ENCODE measurements at places on chromosomes 6 and 20.

DNA sequence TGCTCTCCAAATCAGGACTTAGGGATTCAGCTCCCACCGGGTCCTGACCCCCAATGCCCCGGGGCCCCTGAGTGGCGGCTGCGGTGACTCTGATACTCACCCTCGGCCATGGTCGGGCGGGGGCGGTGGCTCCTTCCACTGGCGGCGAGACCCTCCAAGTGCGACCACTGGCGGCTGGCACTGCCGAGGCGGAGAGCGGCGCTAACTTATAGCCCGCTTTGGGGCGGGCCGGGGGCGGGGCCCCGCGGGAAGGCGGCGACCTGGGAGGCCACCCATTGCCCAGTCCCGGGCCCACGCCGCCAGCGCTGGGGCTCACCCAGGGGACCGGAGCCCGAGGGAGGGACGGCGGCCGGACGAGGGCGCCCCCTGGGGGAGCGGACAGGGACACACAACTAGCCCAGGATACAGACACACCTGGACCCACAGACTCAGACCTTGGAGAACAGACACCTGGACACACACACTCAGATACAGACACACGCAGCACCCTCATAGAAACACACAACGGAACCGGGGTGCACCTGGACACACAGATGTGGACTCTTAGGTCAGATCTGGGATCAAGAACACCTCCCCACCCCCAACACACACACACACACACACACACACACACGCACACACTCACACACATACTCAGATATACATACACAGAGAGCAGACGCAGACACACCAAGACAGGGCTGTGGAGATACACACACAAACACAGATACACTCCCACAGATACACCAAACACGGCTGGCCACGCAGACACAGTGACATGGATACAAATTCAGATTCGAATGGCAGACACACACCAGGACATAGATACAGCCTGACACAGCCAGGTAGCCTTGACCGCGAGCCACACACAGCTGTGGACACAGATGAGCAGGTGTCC lies at the start of gene TGM2:
Gene TGM2, minus strand, starts transcription at position 182 of the 877 bp plus-strand sequence. Its CDS starts 72 bp downstream, at position 110.
- DNase-seq: peak; percentile 18

- no peak for DNase-seq
Measured at GRCh38 chr6:132261354-132261753, 139.9 kb downstream of the MOXD1 start.

DNA sequence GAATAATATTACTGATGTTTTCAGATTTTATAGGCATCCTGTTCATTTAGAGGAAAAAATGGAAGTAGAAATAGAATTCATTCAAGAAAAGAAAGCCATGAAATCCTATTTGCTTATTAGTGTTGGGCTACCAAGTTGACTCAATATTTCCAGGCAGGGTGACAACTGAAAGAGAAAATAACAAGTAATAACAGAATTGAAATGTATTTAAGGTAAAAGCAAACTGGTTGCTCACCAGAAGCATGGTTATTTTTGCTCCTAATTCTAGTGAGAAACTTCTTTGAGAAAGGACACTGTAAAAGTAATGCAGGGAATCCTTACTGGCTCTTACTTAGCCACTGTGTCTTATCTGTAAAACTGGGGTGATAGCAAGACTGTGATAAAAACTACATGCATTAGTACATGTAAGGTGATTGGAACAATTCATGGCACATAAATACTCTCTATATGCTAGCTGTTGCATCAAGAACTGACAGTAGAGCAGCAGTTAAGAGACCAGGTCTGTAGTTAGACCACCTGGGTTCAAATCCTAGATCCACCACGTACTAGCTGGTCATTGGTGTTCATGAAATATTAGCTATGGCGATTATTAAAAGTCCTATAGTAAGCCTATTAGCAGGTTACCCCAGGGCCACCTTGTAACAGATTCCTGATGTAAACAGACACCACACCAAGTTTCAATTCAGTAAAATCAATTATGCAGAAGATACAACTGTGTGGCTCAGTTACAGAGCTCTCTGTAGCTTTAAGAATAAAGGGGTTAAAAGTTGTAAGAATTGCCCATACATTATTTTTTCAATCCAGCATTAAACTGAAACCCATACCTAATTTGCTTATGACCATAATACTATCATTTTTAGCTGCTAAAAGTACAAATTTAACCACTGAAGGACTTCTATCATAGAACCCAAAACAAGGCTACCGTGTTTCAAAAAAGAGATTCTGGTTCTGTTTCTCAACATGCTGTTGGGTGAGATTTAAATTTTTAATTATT lies 159.2 kb upstream of the COL21A1 start:
- DNase-seq: no peak

DNA sequence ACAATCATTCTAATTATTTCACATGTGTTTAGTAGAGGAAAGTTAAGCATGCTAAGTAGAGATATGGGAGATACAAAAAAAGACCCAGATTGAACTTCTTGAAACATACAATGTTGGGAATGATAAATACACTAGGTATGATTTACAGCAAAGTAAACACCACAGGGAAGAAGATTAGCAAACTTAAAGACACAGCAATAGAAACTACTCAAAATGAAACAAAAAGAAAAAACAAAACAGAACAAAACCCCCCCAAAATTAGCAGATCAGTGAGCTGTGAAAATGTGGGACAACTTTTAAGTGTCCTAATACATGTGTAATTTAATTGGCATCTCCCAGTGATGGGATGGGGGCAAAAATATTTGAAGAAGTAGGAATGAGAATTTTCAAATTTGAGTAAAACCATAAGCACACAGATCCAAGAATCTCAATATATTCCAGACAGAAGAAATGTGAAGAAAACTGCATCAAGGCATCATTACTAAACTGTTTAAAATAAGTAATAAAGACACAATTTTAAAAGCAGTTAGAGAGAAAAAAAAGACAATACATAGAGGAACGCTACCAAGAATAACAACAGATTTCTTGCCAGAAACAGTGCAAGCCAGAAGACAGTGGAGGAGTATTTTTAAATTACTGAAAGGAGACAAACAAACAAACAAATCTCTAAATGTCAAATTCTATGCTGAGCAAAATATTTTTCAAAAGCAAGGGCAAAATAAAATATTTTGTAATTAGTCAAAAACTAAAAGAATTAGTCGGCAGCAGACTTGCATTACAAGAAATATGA lies 473.7 kb downstream of the QKI start:
- DNase-seq: no peak

GRCh38 chr6:107116328-107116892 lies 1.1 kb upstream of the BEND3 start:
- DNase-seq: no peak

DNA sequence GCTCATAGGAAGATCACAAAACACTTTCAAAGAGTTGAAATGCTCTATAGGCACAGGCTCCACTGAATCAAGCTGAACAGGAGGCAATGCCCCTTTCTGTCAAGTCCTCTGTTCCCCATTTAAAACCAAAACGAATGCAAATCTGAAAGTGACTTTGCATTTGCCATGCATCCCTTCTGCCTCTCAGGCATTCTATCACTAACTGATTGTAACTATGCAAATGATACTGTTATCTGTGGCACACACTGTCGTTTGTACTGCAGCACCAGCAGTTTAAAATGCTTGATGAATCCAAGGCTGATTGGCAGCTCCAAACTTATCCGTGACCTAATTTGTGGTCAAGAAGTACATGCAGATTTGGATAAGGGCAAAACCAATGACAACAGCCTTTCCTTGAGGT lies 1067.5 kb upstream of the MAP3K7 start:
- DNase-seq: no peak

DNA sequence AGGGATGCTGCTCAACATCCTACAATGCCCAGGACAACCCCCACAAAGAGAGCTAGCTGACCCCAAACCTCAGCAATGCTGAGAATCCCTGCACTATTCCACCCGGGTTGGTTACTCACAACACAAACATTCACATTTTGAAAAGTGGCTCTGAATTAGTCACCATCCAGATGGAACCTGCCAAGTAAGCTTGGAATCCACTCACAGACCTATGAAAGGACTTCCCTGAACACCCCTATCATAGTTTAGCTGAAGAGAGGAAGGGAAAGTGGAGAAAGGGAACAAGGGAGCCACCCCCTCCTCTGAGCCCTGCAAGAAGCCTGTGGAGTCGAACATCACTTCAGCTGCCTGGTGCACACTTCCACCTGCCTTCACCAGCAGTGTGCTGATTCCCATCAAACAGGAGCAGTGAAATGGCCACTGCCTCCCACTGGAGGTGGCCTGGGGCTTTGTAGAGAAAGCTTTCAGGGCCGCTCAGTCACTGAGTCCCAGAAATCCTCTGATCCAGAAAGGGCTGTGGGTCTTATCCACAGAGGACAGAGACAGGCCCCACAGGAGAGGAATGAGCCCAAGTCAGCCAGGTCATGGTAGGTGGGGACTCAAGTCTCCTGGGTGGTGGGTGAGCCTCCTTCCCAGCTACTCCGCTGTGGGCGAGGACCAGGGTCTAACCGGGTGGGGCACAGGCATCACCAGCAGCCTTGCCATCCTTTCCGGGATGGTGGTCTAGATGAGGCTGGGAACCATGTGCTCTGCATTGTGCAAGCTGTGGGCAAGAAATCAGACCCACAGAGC lies 203.7 kb downstream of the SYNDIG1 start:
- DNase-seq: no peak

- no peak for DNase-seq
Measured at GRCh38 chr6:73704260-73704659, 8.3 kb downstream of the CD109 start.

DNA sequence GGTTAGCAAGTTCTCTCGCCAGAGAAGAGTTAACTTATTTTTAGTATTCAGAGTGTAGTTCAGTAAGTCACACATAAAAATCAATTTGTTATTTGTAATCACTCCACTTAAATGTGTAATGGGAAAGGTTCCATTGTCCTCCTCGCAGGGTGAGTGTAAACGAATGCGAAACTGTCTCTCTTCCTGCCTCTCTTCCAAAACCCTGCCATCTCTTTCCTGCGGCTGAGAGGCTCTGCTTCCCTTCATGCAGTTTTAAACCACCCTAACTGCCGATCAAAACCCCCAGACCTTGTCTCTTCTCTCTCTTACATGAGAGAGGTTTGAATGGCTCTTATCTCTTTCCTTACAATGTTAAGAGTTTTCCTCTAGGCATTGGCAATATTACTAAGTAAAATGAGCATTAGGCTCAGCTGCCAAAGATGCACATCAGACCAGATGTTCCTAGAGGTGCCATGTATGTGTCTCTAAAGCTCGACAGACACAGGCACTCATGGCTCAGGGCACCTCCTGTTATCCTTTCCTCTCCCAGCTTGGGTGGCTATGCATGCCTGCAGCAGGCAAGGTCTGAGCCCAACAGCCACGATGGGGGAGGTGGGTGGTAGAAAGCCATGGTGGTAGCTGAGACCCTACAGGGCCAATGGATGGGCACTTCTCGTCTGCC lies 91.2 kb downstream of the JARID2 start:
- DNase-seq: no peak

DNA sequence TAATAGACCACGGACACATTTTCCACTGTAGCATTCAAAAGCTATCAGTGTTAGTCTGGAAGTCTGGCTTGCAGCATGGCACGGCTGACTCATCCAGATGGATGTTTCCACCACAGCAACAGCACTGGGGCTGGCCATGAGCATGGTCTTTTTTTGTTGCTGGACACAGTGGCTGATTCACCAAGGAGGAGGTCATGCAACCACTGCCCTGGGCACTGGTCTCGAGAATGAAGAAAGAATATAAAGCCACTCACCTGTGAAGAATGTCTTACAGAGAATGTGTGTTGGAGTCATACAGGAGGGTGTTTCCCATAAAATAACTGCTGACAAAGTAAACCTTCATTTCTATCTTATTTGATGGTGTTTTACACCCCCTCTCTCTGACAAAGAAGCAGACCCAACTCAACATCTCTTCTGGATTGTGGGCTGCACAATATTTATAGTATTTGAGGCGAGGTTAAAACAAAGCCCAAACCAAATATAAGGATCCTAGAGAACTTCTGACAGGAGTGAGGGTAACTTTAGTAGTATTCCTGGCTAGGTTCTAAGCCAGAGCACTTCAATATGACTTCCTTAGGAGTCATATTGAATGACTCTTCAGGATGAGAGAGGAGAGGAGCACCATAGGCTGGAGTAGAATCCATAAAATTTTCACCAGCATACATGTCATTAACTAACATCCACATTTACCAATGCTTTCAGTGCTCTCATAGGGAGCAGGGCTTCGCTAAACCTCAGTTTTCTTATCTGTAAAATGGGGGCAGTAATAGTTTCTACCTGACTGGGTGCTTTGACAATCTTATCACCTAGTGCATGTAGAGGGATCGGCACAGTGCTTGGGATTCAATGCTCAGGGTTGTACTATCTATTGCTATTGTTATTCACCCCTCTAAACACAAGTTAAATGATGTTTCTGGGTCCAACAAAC lies 121.4 kb downstream of the KIF13A start:
- DNase-seq: no peak

DNA sequence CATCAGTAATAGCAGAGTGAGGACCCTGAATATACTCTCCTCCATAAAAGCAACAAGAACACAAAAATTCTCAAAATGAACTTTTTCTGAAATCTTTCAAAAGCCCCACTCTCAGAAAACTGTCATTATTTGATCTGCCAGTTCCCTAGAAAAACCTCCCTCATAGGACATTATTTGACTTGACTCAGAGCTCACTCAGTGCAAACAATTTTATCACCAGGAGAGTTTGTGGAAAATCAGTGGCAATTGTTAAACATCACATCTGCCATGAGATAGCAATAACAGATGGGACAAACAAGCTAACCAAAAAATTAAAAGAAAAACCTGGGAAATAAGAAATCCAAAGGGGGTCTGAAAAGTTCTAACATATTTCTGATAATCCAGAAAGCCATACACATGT lies 100.0 kb downstream of the ATG5 start:
- DNase-seq: no peak

DNA sequence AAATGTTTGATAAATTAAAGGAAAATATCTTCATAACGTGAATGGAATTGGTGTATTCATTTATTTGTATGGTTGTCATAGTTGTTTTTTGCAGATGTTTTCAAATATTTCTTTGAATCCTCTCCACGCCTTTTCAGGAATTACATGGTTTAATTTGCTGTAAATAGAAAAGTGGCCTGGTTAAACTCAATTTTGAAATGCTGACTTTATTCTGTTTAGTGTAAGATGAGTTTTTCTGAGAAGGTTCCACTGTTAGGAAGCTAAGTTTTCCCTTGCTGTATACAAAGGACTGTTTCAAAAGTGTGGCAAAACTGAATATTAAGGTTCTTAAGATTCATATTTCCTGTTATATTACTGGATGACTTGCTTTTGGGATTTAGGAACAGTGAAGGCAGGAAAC lies 503 bp upstream of the ZC2HC1B start:
- no peak for DNase-seq
